ENCODE measurements at places on chromosomes 12 and 14. TPM values are rescaled to one million over a fixed set of nuclear protein-coding genes. Genes with fewer than 3 reads are reported as not detected.

Gene SNAPC1
- 11.2 TPM for total RNA-seq

Gene RNASE7
- total RNA-seq, result not detected

Gene PPFIBP1
- 142 TPM for total RNA-seq

Gene PMEL
- 1.2 TPM for total RNA-seq
